ENCODE measurements at places on chromosomes 11 and 22.

DNA sequence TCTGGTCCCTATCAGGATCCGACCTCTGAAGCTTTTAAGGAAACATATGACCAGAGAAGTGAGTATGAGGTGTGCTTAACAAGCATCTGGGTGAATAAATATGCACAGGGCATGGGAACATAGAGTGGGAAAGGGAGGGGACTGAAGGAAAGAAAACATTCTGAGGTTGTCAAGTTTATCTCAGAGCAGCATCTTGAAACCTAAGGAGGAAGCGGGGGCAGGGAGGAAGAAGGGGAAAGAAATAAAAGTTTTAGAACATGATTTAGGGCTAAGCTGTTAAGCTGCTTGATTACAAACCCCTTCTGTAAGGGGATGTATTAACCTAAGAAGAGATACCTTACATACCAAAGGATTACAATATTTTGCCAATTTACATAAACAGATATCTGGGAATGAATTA, 24.0 kb upstream of the SC5D start:
- no peak for DNase-seq

DNA sequence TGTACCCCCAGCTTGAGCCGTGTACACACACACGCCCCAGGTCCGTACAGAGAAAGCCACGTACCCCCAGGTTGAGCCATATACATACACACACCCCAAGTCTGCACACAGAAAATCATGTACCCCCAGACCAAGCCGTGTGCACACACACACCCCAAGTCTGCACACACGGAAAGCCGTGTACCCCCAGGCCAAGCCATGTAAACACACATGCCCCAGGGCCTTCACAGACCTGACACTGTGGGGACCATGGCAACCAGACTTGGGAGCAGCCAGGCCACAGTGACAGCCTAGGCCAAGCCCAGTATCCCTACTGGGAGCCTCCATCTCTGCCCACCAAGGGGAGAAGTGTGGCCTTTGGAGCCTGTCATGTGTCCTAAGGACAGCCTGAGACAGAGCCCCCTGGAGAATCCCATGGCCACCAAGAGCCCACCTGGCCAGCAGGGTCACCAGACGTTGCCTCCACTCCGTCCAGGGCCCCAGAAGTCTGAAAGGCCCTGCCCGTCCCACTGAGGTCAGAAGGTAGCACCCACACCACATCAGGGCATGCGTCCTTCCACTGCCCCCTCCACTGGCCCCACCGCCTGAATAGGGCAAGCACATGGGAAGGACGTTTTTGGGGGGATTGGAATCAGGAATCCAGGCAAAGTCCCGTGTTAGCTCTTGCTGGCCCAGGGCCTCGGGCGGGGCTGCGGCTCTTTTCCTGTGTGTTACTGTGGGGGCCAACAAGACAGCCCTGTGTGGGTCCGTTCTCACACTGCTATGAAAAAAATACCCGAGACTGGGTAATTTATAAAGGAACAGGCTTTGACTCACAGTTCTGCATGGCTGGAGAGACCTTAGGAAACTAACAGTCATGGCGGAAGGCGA, 636.7 kb downstream of the TBC1D22A start:
- DNase-seq = no peak

GRCh38 chr11:121478226-121478894, 25.6 kb upstream of the SORL1-AS1 start:
- DNase-seq = no peak

GRCh38 chr22:42468841-42469240, 36.6 kb upstream of the NFAM1 start:
- no peak for DNase-seq

GRCh38 chr11:80636999-80637398, 1196.2 kb upstream of the TENM4 start:
- DNase-seq = no peak

- no peak for DNase-seq
Measured at GRCh38 chr11:27354359-27354965, 8.6 kb downstream of the CCDC34 start.

DNA sequence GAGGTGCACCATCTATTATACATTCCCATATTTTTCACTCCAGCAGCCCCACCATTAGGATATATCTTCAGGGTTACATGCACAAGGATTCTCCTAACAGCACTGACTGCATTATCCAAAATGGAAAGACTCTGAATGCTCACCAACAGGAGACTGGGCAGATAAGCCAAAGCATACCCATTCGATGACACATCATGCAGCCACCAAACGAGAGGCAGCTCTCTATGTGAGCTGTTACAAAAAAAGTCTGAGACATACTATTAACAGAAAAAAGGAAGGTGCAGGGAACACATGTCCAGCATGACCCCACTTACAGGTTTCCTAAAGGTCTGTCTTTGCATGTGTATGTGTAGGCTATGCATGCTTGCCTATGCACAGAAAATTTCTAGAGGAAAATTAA, 12.4 kb upstream of the SERPIND1 start:
- DNase-seq = no peak

DNA sequence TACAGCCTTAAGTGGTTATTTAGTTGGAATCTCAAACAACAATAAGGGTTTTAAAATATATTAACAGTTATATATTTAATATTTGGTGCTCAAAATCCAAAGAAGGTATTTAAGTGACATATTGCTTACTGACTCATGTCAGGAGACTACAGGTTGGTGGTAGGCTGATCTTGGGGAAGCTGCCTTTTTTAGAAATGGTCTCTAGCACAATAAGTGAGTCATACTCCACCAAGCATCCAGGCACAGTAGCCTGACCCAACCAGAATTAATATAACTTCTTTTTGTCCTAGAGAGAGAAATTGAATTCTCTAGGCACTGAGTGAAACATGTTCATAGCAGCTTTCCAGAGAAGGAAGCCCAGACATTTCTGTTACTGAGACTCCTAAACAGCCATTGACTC, 868.5 kb upstream of the TENM4 start:
- no peak for DNase-seq

Measured in activated CD4-positive, CD25-positive, alpha-beta regulatory T cell (primary cell).